Endodermal cell (in vitro differentiated cells): ENCODE measurements at places on chromosomes 11 and 22. TPM values are rescaled to one million over a fixed set of nuclear protein-coding genes. Genes with fewer than 3 reads are reported as not detected.

GRCh38 chr11:102279641-102280170, 37.6 kb upstream of the BIRC3 start:
- H3K36me3 ChIP-seq, result no peaks in the 10 kb centered on the region
- no peaks in the 10 kb centered on the region for H3K27me3 ChIP-seq
- H3K4me3 ChIP-seq, result no peak overlapping the region

- no peaks in the 10 kb centered on the region for H3K4me1 ChIP-seq
- no peak for DNase-seq
- no peak overlapping the region for H3K27ac ChIP-seq
- no peak overlapping the region for H3K4me3 ChIP-seq
- no peaks in the 10 kb centered on the region for H3K36me3 ChIP-seq
Measured at GRCh38 chr11:108559904-108560303, 33.7 kb downstream of the EXPH5 start.

TMEM218 gene
- total RNA-seq, result 17.7 and 17.9 TPM in 2 replicates

DNA sequence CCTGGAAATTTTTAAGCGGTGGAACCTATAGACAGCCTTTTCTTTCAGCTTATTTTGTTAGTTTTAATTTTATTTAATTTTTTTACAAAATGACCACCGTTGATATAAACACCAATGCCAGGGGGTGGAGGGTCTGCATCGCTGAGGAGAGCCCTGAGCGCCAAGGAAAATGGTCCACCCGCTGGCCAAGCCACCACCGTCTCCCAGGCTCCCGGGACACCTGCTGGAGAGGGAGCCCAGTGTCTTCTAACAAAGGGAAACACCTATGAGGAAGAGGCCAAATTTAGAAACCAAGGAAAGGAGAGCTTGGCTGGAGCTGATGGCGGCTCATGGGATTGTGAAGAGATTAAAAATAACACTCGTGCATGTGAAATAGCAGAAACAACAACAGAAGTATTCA, 288 bp upstream of the KRTAP5-8 start:
- no peak overlapping the region for H3K27ac ChIP-seq
- no peaks in the 10 kb centered on the region for H3K27me3 ChIP-seq
- no peak overlapping the region for H3K4me3 ChIP-seq

- no peaks in the 10 kb centered on the region for H3K4me1 ChIP-seq
- H3K27ac ChIP-seq, result no peak overlapping the region
- H3K4me3 ChIP-seq, result no peak overlapping the region
- no peaks in the 10 kb centered on the region for H3K27me3 ChIP-seq
- DNase-seq, result peak; percentile 98
Measured at GRCh38 chr11:134360050-134360835, 28.5 kb downstream of the GLB1L2 start.

GRCh38 chr22:23752090-23752691, 1.3 kb upstream of the ZNF70 start:
- no peaks in the 10 kb centered on the region for H3K36me3 ChIP-seq
- H3K4me3 ChIP-seq, result no peak overlapping the region
- H3K27ac ChIP-seq, result no peak overlapping the region

RAB39A gene
- 4.6 and 4.8 TPM in 2 replicates for total RNA-seq

SLC22A8 gene
- total RNA-seq, result 0.16 TPM in 1 of 2 replicates, not detected in the other

- no peaks in the 10 kb centered on the region for H3K36me3 ChIP-seq
- H3K4me1 ChIP-seq, result no peaks in the 10 kb centered on the region
- DNase-seq, result peak; percentile 90
Measured at GRCh38 chr11:14357881-14358728, 878 bp downstream of the RRAS2 start.

GRCh38 chr11:123302751-123303195, 107.7 kb upstream of the CLMP start:
- DNase-seq, result peak; percentile 53
- H3K27me3 ChIP-seq, result peaks cover 13% of the 10 kb centered on the region
- H3K4me1 ChIP-seq, result peaks cover 19% of the 10 kb centered on the region
- no peak overlapping the region for H3K27ac ChIP-seq
- H3K36me3 ChIP-seq, result no peaks in the 10 kb centered on the region

DNA sequence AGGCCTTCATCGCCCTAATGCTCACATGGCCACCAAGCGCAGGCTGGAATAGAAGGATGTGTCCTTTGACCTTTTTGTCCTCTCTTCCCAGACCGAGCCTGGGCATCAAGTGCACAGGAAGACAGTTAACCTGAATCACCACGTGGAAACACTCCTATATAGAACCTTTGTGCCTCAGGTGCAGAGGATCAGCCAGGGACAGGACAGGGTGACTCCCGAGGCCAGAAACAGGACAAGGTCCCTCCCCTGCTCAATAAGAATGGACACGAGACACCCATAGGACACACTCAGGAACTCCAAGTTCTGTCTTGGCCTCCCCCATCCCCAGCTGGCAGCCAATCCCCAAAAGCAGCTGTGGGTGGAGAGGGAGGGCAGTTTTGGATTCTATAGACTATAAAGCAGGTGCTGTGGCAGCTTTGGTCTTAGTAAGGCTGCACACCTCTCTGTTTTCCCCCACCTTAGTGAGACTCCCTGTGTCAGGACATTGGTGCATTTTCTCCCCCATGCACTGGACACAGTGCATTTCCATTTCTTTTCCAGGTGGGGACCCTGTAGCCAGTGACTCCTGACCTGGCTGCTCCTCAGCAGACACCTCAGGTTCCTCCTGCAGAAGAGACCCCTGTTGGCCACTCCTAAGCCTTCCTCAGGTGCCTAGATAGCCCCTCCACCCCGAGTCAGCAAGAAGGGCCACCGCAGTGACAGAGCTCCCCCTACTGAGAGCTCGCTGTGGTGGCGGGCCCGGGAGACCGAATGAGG, 43.6 kb upstream of the POU2AF1 start:
- peak; percentile 95 for DNase-seq
- H3K4me3 ChIP-seq, result no peak overlapping the region
- H3K27me3 ChIP-seq, result no peaks in the 10 kb centered on the region
- H3K27ac ChIP-seq, result no peak overlapping the region

ABCC8 gene
- 0.55 and 1.3 TPM in 2 replicates for total RNA-seq

- peaks cover 6% of the 10 kb centered on the region for H3K4me1 ChIP-seq
- no peak overlapping the region for H3K27ac ChIP-seq
- no peak overlapping the region for H3K4me3 ChIP-seq
- H3K36me3 ChIP-seq, result no peaks in the 10 kb centered on the region
- H3K27me3 ChIP-seq, result peaks cover 24% of the 10 kb centered on the region
Measured at GRCh38 chr11:17741487-17741886, 6.9 kb downstream of the KCNC1 start.

PTPRCAP gene
- 1.2 and 2.1 TPM in 2 replicates for total RNA-seq

CASP4 gene
- total RNA-seq, result not detected in 3 replicates

GRCh38 chr22:49334976-49335375, 492.7 kb downstream of the BRD1 start:
- no peaks in the 10 kb centered on the region for H3K27me3 ChIP-seq
- no peaks in the 10 kb centered on the region for H3K36me3 ChIP-seq
- DNase-seq, result no peak
- peak overlapping the region; percentile 74 for H3K27ac ChIP-seq

DNA sequence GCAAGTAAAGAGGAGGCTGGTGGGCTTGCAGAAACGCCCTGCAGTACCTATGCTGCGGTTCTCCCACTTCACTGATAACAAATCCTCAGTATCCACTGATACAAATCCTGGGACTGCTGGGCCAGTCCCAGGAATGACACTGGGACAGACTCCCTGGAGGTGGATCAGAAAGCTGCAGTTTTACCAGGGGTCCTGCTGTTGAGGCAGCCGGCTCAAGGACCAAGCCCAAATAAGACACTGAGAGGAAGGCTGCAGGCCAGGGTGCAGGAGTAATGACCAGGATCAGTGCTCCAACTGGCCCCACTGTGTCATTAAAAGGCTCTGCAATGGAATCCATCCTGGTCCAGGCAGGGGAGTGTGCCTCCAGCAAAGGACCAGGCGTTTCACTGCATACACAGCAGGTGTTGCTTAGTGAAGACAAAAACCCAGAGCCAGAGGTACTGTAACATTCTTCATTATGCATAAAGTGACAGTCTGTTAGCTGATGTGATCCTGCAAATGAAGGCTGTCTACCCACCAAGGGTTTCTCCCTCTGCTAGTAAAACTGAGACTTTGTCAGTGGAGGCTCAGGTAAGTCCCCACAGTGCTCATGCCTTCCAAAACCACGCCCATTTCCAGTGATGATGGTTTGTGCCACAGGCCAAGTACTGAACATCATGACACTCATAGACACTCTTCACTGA, 1.4 kb upstream of the C22orf39 start:
- no peaks in the 10 kb centered on the region for H3K27me3 ChIP-seq
- H3K4me3 ChIP-seq, result peak overlapping the region; percentile 94
- DNase-seq, result peak; percentile 58
- H3K36me3 ChIP-seq, result peaks cover 68% of the 10 kb centered on the region
- H3K27ac ChIP-seq, result no peak overlapping the region

ARHGAP20 gene
- 0.08 to 0.27 TPM (median 0.23 TPM) in 3 replicates for total RNA-seq

DNA sequence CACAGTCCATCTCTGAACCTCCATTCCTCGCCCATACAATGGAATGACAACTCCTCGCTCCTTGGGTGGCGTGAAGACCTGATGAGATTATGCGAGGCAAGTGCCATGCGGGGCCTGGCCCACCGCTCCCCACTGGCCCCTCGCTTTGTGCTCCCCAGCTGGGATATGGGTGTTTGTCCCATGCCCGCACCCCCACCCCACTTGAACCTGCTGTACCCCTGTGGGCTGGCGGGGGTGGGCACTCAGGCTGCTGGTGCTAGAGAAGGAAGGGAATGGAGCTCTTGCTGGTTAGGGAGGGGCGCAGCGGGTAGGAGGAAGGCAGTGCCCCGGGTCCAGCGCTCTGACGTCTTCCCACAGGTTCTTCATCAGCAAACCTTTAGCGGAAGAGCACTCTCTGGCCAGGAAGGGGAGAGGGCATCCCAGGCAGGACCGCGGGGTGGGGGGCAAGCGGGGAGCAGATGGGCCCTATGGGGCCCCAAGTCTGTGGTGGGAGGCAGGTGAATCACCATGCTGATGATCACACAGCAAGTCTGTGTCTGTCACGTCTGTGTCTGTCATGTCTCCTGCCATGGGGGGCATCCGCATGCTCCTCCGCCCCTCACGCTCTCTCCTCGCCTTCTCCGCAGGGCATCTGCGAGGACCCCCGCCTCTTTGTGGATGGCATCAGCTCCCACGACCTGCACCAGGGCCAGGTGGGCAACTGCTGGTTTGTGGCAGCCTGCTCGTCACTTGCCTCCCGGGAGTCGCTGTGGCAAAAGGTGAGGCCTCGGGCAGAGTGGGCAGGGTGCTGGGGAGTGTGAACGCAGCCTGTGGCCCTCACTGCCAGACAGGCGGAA, 9.4 kb upstream of the OMP start:
- H3K27ac ChIP-seq, result no peak overlapping the region
- no peaks in the 10 kb centered on the region for H3K27me3 ChIP-seq
- DNase-seq, result no peak

TMEM191B gene
- total RNA-seq, result 1.5 to 4.6 TPM (median 4.3 TPM) in 3 replicates

FOSL1 gene
- total RNA-seq, result 1.8 and 2.2 TPM in 2 replicates

GRCh38 chr11:99554232-99554903, 533.6 kb downstream of the CNTN5 start:
- H3K36me3 ChIP-seq, result no peaks in the 10 kb centered on the region
- H3K4me3 ChIP-seq, result no peak overlapping the region
- no peaks in the 10 kb centered on the region for H3K27me3 ChIP-seq
- no peak for DNase-seq
- H3K4me1 ChIP-seq, result no peaks in the 10 kb centered on the region
- no peak overlapping the region for H3K27ac ChIP-seq

BRD1 gene
- total RNA-seq, result 49.5 and 54.9 TPM in 2 replicates

PAX6 gene
- total RNA-seq, result 5.4 and 8.7 TPM in 2 replicates

- H3K27ac ChIP-seq, result no peak overlapping the region
- H3K4me3 ChIP-seq, result no peak overlapping the region
- peaks cover 16% of the 10 kb centered on the region for H3K36me3 ChIP-seq
Measured at GRCh38 chr22:17860220-17860965, 86.1 kb upstream of the BID start.

DNA sequence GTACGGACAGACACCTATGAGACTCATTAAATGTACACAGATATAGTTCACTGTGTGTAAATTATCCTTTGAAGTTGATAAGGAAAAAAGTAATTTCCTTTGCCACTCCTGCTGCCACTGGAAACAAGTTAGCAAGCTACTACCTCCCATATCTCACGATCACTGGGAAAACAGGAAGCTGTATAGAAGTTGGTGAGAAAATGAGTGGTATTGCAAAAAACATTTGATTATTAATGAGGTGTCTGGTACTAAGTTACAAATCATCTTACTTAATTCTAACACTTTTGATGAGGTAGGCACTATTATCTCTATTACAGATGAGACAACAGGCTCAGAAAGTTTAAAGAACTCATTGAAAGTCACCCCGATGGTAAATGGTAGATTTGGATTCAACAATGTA, 68.5 kb downstream of the GAB2 start:
- no peak overlapping the region for H3K27ac ChIP-seq
- H3K4me3 ChIP-seq, result no peak overlapping the region
- peaks cover 28% of the 10 kb centered on the region for H3K4me1 ChIP-seq
- no peaks in the 10 kb centered on the region for H3K27me3 ChIP-seq
- no peaks in the 10 kb centered on the region for H3K36me3 ChIP-seq

GRCh38 chr11:46285173-46285572, 7.7 kb downstream of the CREB3L1 start:
- no peaks in the 10 kb centered on the region for H3K36me3 ChIP-seq
- no peak overlapping the region for H3K27ac ChIP-seq
- H3K27me3 ChIP-seq, result no peaks in the 10 kb centered on the region
- no peak overlapping the region for H3K4me3 ChIP-seq

- DNase-seq, result no peak
- H3K4me3 ChIP-seq, result no peak overlapping the region
- no peak overlapping the region for H3K27ac ChIP-seq
- H3K36me3 ChIP-seq, result no peaks in the 10 kb centered on the region
Measured at GRCh38 chr11:3816673-3817072, 8.3 kb downstream of the PGAP2 start.

DNA sequence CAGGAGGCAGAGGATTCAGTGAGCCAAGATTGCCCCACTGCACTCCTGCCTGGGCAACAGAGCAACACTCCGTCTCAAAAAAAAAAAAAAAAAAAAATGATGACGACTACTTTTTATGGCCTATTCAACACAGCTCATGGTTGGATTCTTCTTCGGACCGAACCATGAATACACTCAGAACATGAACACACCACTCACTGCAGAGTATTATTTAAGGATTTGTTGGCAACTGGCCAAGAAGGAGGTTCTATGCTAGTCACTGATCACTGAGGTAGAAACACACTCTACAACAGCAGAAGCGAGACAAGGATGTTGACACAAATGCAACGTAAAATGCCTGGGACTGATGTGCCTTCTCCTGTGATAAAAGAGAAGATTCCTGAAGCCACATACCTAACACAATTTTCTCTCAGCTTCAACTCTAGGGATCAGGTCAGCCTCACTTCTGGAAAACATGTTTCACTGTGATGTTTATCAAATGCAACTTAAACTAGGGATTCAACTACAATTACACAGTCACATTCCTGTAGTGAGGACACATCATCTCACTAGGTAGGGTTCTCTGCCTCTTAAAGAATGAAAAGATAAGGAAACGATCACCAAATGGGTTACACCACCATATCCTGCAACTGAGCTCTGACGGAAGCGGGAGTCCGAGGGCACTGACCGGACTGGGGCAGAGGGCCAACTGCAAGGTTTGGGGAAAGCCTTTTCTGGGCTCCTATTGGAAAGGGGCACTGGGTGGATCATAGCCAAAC, 82.5 kb downstream of the SGSM3 start:
- H3K27ac ChIP-seq, result no peak overlapping the region
- H3K36me3 ChIP-seq, result no peaks in the 10 kb centered on the region
- peaks cover 2% of the 10 kb centered on the region for H3K4me1 ChIP-seq
- DNase-seq, result no peak
- H3K4me3 ChIP-seq, result no peak overlapping the region
- no peaks in the 10 kb centered on the region for H3K27me3 ChIP-seq
